Left lung (tissue), 14 donors: ENCODE measurements at places on chromosomes 1 and 21. TPM values are rescaled to one million over a fixed set of nuclear protein-coding genes. Genes with fewer than 3 reads are reported as not detected.

- DNase-seq, result peak; percentile 1
Observed at GRCh38 chr1:199243423-199244061, 604.7 kb downstream of the PTPRC start.

DNA sequence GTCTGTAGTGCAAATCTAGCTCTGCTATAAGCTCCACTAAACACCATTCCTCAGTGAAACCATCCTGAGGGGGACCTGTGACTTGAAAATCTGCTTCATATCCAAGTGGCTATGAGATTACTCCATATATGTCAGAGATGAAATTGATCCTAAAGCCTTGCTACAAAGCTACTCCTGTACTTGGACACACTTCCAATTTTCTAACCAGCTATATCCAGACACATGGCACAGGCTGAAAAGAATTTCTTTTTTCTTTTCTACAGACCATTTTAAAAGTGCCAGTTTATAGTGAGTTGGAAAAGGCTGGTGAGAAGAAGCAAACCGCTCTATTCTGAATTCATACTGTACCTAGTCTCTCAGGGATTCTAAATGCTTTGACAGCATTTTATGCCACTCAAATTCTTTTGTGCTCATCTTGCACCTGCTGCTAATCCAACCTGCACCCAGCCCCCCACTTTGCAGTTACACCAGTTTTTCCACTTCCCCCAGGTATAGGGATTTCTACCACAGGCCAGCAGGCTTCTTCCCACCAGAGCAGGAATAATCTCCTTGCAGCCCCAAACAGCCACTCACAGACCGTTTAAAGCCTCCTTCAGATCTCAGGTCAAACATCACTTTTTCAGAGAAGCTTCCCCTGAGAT lies 112.5 kb downstream of the RERE start:
- DNase-seq, result no peak

GRCh38 chr1:30692201-30692947 lies 31.0 kb downstream of the MATN1 start:
- no peak for DNase-seq

The SZRD1 gene
- polyA plus RNA-seq, result 69.9 TPM

- DNase-seq, result no peak
Observed at GRCh38 chr1:31181515-31182343, 58.0 kb downstream of the NKAIN1 start.

The FAM167B gene
- polyA plus RNA-seq, result 4.5 TPM

DNA sequence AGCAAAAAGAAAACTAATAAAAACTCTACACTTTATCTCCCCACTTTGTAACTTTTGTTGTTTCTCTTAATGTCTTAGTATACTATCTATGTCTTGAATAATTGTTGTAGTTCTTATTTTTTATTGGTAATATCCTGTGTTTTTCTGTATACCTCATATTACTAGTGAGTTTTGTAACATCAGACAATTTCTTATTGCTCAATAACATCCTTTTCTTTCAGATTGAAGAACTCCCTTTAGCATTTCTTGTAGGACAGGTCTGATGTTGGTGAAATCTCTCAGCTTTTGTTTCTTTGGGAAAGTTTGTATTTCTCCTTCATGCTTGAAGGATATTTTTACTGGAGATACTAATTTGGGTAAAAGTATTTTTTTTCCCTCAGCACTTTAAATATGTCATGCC lies 79.8 kb upstream of the LRRC8B start:
- no peak for DNase-seq

- peak; percentile 44 for DNase-seq
Observed at GRCh38 chr1:62356257-62356835, 37.1 kb upstream of the KANK4 start.

DNA sequence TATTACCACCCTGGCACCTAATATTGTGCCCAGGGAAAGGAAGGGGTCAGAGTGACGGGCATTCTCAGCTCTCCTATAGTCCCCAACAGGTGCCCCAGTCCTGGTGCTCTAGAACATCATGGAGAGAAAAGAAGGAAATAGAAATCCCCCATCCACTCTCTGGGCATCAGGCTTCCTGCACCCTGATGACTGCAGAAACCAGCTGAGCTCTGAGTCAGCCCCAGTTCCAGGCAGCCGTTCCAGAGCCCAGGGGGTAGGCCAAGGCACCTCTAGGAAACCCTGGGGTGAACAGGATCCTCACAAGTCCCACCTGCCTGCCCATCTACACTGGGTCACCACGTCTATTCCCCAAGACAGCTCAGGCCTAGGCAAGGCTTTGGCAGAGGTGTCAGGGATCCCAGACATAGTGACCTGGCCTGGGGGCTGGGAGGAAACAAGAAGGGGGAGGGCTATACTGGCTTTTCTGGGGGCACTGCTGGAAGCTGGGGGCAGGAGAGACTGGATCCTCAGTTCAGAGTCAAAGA lies 709 bp downstream of the NECTIN4 start:
- no peak for DNase-seq

- DNase-seq, result no peak
Observed at GRCh38 chr1:234244482-234244881, 128.8 kb upstream of the COA6 start.

The LHX4 gene
- 4.8 TPM for polyA plus RNA-seq

- peak; percentile 38 for DNase-seq
Observed at GRCh38 chr1:100538913-100539835, 1.2 kb downstream of the GPR88 start.

DNA sequence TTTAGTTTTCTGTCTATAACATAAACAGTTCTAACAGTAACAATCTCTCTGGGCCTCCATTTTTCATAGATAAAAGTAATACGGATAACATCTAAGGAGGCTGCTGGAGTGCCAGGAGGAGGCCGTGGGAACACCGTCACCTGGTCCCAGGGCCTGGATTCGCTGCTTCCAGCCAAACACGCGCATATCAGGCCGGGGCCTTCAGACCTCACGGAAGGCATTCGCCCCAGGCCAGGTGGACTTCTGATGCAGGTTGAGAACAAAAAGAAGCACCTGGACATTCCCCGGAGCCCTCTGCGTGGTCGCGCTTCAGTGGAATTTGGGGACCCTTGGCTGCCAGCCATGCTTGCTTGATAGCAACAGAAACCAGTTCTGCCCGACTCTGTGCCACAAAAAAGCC lies 113.1 kb upstream of the GUCA2B start:
- DNase-seq, result no peak

DNA sequence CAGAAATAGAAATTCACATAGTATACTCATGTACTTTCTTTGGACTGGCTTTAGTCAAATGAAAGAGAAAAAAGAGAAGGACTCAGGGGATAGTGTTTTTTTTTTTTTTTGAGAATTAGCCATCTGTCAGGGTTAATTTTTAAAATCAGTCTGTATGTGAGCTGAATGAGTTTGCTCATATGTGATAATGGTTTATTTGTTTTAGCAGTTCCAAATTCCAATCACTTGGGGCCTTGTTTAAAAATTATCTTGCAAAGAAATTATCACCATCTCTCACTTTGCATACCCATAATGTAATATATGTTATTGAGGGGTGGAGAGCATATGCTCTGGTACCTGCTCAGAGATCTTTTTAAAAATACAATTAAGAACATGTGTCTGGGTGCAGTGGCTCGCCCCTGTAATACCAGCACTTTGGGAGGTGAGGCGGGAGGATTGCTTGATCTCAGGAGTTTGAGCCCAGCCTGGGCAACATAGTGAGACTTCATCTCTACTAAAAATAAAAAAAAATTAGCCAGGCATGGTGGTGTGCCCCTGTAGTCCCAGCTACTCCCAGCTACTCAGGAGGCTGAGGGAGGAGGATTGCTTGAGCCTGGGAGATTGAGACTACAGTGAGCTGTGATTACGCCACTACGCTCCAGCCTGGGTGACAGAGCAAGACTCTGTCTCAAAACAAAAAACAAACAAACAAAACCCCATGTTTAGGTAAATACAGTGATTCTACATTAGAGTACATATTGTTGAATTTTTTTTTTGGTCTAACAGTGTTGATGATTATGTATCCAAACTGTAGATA lies 19.7 kb downstream of the GNAI3 start:
- no peak for DNase-seq

The VCAM1 gene
- 66.0 TPM for polyA plus RNA-seq

- DNase-seq, result peak; percentile 87
Observed at GRCh38 chr1:211260141-211261107, 1.3 kb downstream of the RCOR3 start.

The KISS1 gene
- polyA plus RNA-seq, result 0.38 TPM

DNA sequence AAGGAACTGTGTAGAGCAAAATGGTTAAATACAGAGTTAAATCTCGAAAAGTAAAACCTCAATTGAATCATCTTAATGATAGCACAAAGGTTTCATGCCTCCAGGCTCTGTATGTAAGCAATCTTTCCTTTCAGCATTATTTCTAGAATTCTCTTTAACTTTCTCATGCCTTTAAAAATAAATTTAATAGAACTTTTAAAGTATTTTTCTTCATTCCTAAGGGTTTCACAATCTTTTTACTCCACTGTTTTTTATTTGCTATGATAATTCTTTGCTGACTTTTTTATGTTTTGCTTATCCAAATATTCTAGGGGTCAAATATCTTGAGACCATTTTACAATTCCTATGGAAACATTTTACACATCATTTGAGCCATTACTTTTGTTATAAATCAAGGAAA lies 288.0 kb downstream of the BACH1 start:
- DNase-seq, result no peak

The GUCA2A gene
- polyA plus RNA-seq, result 0.42 TPM

The LYPD8 gene
- not detected for polyA plus RNA-seq

The PHTF1 gene
- 23.3 TPM for polyA plus RNA-seq

DNA sequence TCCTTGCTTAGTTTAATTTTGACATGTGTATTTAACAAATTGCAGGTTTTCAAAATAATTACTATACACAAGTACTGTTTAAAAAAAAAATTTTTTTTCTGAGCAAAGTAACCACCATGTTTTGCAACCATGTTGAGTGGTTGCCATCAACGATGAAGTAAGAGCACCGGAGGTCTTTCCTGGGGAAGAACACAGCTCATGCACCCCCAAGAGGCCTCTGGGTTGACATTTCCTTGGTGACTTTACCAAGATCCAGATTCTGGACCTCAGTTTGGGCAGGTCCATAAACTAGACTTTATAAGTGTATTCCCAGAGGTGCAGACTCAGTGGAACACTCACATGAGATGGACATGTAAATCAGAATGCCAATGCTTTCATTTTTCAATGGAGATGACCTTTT lies 36.8 kb upstream of the RALGPS2 start:
- DNase-seq, result no peak

The CD244 gene
- polyA plus RNA-seq, result 0.88 TPM

DNA sequence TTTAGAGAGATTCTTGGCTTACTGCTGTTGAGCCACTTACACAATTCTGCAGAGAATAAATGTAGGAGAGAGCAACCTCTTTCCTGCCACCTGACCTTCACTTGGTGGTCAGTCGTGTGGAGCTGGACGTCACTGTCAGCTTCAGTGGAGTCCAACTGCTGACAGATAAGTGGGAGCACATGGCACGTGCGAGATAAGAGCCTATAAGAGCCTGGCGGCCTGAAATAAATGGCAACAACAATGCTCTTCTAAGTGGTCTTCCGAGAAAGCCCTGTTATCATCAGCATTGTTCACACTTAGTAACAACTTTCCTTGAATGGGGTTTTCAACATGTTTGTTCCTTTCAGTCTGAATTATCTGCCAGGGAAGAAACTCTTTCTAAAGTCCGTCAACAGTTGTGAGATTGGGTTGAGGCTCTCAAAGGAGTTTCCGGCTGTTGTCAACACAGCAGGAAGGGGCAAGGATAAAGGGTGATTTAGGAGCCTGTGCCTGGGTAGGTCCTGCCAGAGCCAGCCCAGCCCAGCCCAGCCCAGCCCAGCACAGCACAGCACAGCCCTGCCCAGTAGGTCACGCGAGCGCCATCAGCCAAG lies 57.2 kb upstream of the RUNX1 start:
- no peak for DNase-seq

The RAP1GAP gene
- 46.1 TPM for polyA plus RNA-seq
